ENCODE measurements at places on chromosomes 4 and X.

DNA sequence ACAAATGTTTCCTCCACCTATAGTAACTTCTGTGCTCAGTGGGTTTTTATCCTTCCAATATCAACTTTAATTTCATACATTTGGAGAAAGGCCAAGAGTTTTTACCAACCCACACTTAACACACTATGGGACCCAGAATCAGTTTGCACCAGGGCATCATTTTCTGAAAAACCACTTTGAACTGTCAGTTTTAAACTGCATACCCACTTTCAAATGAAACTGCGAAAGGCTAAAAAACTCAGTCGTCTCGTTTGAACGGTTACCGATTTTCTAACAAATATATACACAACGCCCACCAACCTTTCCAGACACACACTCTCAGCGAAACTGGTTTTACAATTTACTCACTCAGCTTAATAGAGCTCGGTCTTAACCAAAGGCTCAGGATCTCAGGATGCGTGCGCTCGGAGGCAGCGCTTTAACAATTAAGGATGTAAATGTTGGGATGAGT is 376 bp downstream of the ABCG2 start:
- DNase-seq: no peak

DNA sequence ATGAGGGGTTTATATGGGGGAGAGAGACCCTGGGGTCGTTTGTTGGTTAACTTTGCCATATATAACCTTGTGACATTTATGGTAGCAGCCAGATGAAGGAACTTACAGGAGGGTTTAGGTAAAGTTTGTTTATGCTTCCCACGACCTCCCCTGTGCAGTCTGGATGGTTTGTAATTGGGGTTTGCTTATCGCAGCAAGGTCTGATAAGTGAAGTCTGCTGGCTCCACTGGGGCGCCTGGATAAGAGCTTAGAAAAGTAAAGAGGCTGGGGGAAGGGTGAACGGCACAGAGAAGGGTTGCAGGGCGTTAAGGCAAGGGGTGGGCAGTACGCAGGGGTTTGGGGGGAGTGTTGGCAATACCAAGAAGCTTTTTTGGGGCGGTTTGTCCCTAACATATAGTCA is 98.7 kb downstream of the KDM6A start:
- DNase-seq: no peak

- peak; percentile 57 for DNase-seq
Measured at GRCh38 chr4:173835903-173836302, 305.9 kb upstream of the HAND2 start.

- DNase-seq: peak; percentile 25
Measured at GRCh38 chrX:68018248-68019203, 414.8 kb downstream of the OPHN1 start.

- no peak for DNase-seq
Measured at GRCh38 chr4:178535939-178536579, 1093.8 kb upstream of the AGA start.

DNA sequence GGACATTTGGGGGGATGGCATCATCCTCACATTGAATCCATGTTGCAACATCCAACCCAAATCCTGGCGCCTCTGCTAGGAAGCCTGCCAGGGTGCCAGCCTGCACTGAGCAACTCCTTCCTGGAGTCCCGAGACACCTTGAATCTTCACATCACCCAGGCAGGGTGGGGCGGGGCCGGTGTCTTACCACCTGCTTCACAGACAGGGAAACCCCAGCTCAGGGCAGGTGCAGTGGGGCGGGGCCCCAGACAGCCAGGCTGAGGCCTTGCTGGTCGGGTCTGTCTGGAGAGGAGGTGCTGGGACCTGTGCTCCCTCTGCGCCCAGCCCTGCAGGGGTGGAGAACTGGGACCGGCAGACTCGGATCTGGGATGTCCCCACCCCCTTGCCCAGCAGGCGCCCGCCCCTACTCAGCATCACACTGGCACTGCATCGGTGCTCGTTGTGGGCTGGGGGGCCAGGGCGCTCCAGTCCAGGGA is 31.5 kb upstream of the HTRA3 start:
- DNase-seq: no peak

DNA sequence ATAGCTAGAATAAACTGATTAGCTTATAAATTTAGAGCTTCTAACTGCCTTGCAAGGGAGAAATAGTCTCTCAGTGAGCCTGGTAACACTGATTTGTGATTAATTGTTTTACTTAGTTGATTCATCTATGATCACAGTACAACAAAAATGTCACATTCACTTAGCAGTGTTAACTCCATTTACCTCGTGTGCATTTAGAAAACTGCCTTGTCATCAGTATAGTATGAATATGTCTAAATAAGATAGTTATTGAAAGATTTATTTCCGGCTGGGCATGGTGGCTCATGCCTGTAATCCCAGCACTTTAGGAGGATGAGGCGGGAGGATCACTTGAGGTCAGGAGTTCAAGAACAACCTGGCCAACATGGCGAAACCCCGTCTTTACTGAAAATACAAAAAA is 39.3 kb downstream of the FAM199X start:
- DNase-seq: no peak

GRCh38 chr4:154464654-154465053 is 26.9 kb downstream of the DCHS2 start:
- peak; percentile 13 for DNase-seq

Data from AG08395 (cell line).